AG04450 (cell line): ENCODE measurements at places on chromosomes 7 and 10.
A peak's percentile ranks its signal among the peaks of the same experiment; 100 is the strongest.

GRCh38 chr10:119642556-119643111 is 8.5 kb upstream of the BAG3 start:
- no peak for DNase-seq

DNA sequence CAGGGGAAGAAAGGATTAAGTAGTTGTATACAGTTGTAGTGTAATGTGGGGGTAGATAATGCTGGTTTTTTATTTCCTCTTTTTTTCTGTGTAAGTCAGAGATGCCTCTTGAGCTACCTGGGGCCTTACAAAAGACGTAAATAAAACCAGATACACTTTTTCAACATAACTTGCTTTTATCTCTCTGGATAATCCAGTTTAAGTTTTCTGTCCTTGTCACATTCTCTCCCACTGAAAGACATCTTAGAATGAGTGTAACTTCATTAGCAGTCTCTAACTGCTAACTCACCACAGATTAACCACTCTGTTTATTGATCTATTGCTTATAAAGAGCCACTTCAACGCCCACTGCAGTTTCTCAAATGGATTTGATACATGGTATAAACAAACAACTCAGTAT is 64.1 kb upstream of the LRRN3 start:
- DNase-seq, result no peak

GRCh38 chr10:59085711-59086502 is 90.5 kb upstream of the PHYHIPL start:
- DNase-seq, result no peak

DNA sequence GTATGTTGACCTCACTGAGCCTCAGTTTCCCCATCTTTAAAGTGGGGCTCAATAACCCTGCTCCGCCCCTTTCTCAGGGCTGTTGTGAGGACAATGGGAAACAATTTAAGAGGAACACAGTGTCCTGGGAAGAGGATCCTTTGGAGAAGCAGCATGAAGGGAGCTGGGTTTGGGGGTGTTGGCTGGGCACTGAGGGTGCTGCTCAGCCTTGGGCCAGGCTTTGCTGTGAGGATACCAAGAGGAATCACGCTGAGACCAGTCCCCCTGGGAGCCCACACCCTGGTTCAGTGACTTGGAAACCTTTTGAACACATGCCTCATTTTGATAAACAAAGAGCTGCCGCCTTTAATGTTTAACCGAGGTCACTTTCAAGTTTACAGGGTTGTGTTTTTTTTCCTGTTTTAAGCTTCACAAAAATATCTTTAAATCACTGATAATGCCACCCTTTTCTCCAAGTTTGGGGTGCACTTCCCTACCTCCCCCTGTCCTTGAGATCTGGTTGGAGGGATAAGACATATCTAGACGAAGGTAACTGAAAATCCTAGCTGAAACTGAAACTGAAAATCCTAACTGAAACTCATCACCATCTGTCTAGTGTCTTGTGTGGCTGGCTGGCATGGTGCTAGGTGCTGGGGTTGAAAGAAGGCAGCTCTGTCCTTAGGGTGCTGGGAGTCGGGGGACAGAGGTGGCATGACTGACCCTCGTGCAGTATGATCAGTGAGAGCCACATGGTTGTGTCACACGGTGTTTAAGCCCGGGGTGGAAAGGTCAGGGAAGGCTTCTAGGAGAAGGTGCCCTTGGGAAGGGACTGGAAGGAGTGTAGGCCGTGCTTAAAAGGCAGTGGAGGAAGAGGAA is 27.7 kb downstream of the ZNF775 start:
- DNase-seq, result no peak

DNA sequence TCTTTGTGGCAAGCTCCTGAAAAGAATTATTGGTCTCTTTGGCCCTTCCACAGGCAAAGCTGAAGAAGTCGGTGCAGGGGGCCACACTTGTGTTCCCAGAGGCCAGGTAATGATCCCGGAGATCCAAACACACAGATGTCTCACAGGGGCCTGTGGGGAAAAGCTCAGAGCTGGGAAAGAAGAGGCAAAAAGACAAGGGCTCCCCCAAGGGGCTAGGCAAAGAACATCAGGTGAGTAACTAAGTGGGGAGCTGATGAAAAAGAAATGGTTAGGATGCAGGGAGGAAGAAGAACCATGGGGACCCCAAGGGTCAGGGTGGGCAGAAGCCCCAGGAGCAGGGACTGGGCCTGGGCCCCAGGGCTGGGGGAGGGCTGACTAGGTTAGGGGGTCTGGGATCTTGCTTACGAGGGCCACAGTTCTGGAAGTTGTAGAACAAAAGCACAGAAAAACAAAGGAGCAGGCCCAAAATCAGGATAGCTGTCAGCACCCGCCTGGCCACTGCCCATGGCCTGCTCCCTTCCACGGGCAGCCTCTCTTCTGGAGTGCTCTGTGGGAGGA is 1.1 kb downstream of the KEL start:
- no peak for DNase-seq

DNA sequence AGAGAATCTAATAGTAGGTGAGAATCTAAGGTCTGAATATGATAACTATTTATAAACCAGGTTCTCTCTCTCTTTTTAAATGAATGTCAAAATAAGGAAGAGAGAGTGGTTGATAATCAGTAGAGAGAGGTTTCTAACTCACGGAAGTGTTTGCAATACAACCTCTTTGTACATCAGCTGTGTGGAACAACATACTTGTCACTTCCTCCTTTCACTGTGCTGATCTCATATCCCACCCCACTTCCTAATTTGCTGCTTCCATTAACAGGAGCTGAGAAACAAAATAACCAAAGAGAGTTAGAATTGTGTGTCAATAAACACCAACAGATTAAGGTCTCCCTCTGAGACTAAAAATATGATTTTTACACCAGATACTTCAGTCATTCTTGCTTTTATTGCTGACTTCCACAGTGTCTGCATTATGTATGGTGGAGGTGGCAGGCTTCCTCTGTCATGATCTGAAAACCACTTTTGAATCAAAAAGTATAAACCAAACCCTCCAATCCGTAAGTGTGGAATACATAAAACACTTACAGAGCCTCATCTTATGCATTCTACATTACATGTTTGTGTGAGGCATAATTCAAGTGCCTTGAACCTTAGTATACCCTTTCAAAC is 25.0 kb downstream of the CACUL1 start:
- no peak for DNase-seq

GRCh38 chr7:36659172-36659516 is 65.2 kb downstream of the AOAH start:
- DNase-seq, result peak; percentile 69

DNA sequence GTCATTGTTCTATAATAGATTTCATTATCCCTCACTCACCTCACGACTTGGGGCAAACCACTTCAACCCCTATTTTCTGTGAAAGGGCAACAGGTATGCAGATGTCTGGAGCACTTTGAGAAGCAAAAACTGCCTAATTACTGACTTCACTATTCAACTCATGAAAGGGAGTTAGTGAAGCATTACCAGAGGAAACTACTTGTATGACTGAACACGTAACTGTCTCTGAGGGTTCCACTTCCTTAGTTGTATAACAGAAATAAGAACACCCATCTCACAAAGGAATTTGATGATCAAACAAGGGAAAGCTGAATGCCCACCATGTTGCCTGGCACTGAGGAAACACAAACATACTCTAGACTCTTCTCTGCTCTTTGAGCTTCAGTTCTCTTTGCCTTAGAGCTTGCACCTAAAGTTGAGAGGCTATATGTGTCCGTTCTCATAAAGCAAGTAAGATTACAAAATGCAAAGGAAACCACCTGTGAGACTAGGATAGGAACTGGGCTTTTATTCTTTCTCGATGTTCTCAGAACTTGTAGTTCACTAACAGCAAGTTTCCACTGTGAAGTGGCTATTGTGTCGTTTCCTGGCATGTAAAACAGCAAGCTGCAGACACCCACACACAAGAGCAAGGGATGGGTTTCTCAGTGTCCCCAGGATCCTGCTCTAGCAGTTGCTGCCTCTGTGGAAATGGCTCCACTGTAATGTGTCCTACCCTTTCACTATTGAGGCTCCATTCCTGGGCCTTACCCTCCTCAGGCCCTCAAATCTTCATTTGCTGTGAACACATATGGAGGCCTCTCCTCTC is 2.6 kb downstream of the TMEM243 start:
- DNase-seq, result no peak
